ENCODE measurements at places on chromosomes 3 and 15.

DNA sequence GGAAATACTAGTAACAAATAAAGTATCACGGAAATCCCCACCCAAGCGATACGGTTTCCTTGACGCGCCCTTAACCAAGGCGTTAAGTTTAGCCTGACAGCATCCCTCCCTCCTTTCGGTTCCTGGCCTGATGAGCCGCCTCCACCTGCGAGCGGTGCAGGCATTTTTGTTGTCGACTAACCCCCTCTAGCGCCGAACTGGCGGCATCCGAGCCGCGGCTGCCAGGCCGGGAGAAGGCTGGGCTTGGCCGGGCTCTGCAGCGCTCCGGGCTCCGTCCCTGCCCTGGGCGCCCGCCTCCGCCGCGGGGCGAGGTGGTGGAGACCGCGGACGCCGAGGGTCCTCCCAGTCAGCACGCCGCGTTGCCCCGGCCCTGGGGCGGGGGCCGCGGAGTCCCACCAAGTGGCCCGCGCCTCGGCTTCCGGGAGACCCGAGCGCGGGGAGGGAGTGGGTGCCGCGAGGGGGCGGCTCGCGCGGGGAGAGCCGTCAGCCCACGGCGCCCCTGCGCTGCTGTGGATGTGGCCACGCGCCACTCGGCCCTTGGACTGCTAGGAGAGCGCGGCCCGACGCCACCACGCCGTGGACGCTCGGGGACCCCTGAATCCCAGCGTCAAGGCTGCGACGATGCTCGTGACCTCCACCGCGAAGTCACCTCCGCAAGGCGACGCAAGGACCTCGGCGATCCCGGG lies 1.1 kb upstream of the EPHA6 start:
- DNase-seq: peak; percentile 70

DNA sequence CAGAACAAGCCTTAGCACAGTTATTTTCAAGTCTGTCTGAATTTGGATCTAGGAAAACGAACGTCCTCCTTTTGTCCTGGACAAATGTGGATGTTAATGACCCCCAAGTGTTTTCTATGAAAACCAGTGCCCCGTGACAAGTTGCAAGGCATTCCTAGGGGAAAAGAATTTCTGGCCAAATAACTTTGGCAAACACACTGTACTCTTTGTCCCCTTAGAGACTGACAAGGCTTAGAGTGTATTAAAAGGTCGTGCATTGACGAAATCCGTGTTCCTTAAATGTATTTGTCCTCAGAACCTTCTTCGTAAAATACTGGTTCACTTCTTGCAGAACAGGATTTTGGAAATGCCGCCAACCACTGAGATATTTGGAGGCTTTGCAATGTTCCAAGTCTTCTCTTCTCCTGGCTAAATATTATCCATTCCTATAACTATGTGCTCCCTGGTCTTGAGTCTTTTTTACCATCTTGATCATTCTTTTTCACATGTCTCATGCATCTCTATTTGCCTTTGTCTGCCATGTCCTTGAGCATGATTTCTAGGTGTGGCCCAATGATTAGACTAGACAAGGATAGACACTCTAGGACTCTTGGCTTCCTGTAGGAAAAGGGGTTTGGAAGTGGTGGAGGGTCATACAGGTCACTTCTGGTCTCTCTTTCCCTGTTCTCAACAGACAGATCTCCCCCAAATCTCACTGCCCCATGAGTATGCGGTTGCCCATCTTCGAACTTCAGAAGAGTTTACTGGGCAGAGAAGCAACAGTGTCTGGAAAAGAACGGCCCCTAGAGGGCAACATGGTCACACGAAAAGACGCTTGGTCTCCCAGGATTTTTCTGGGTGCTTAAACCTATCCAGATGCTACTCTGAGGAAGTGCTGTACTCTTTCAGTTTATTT lies 117.5 kb downstream of the EDEM1 start:
- DNase-seq: peak; percentile 14

DNA sequence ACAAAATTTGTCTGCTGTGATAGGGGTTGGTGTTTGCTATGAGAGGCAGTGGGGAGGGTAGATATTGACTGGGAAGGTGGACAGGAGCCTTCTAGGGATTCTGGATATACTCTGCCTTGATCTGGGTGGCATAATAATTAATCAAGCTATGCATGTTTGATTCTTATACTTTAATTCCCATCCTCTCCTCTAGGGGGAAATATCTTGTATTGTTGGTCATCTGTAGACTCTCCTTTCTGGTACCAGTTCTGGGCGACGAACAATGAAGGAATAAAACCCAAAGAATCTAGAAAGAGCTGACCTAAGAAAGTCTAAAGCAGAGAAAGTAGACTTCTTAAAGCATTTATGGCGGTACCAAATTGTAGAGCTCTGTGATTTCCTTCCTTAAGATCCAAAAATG lies 198.2 kb upstream of the STRIT1 start:
- no peak for DNase-seq

- DNase-seq: no peak
Observed at GRCh38 chr3:16366-16765, 180.2 kb upstream of the CHL1 start.

GRCh38 chr15:37951999-37952398 lies 17.6 kb downstream of the TMCO5A start:
- no peak for DNase-seq

- DNase-seq: no peak
Observed at GRCh38 chr15:101194546-101195125, 57.2 kb downstream of the CHSY1 start.

DNA sequence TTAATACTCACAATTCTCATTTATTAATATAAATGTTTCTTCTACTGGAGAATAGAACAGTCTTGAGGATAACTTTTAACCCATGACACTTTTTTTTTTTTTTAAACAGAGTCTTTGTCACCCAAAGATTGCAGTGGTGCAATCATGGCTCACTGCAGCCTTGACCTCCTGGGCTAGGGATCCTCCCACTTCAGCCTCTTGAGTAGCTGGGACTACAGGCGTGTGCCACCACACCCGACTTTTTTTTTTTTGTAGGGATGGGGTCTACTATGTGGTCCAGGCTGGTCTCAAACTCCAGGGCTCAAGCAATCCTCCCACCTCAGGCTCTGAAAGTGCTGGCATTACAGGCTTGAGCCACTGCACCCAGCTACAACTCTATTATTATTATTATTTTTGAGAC lies 34.5 kb downstream of the PIK3CB start:
- DNase-seq: no peak

DNA sequence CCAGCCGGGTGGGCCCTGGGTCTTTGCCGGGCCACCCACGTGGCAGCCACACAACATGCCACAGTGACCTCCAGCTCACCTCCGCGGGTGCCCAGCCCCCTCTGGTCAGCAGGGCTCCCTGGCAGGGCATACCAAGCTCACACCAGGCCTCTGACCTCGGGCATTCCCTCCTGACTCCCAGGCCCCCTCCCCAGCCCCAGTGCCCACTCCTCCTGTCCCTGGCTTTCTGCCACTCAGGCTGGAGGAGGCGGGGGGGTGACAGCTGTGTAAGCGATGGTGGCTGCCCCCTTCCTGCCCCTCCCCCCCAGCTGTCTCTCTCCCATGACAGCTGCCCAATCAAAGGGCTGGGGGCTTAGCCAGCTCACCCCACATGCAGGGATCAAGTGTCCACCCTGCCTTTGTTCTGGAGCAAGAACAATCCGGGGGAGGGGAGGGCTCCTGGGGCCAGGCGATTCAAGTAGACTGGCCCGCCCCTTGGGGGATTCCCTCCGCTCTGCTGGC lies 3.3 kb downstream of the PCBP4 start:
- no peak for DNase-seq

- no peak for DNase-seq
Observed at GRCh38 chr3:136960838-136961836, 3.4 kb downstream of the IL20RB start.

- DNase-seq: no peak
Observed at GRCh38 chr3:186414735-186415419, 52.8 kb upstream of the DGKG start.

GRCh38 chr3:194166682-194167479 lies 30.9 kb downstream of the HES1 start:
- DNase-seq: no peak

GRCh38 chr15:40006646-40007045 lies 32.3 kb downstream of the SRP14 start:
- DNase-seq: no peak

GRCh38 chr15:101193120-101193644 lies 58.7 kb downstream of the CHSY1 start:
- DNase-seq: no peak

DNA sequence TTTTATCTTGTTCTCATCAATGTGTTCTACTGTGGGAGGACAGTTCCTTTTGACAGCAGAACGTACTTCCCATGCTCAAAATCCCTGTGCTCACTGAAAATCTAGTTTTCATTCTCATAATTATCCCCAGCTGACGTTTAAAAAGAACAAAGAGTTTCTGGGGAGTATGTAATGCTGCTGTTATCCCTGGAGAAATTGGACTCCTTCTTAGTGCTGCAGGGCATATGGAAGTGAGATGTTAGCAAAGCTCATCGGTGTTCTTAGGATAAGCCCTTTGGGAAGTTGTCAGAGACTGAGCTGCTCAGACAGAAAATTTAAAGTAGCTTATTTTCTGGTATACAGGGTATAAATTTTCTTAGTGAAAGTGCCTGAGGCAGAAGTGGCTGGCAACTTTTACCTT lies 66.5 kb downstream of the CDAN1 start:
- no peak for DNase-seq

GRCh38 chr3:183560607-183561006 lies 5.1 kb upstream of the KLHL6 start:
- DNase-seq: no peak

DNA sequence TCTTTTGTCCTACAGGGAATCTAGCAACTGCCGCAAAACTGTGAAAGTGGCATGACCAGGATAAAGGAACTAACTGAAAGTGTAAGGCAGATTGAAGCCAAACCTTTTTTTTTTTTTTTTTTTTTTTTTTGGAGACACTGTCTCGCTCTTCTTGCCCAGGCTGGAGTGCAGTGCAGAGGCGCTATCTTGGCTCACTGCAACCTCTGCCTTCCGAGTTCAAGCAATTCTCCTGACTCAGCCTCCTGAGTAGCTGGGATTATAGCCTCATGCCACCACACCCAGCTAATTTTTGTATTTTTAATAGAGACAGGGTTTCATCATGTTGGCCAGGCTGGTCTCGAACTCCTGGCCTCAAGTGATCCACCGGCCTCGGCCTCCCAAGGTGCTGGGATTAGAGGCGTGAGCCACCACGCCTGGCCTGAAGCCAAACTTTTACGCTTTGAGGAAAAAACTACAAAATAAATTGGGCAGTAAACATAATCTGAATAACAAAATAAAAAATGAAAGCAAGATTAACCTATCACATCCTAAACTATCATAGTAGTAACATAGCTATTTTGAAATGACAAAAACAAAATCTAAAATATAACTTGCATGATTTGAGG lies 9.7 kb downstream of the SLTM start:
- no peak for DNase-seq

DNA sequence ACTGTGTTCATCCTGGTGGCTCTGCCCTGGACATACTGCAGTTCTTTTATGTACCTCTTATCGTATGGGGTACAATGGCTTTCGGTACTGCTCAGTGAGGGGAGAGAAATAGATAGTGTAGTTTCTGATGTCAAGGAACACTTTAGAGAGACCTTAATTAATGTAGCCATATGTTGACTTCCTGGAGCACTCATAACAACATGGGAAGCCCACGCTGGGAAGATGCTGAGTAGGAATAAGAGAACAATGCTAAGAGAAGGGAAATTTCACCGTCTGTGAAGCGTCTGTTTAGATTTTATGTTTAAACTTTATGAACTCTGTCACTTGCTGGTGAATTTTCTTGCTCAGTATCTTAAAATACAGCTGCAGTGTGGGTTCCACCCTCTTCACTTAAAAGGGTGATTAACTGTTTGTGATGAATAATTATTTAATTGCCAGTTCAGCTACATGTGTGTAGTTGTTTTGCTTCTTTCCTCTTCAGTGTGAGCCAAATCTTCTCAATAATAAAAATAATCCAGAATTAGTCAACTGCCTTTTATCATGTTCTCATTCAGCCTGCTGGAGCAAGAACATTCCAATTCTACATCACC lies 373.1 kb upstream of the TPRG1 start:
- DNase-seq: no peak

DNA sequence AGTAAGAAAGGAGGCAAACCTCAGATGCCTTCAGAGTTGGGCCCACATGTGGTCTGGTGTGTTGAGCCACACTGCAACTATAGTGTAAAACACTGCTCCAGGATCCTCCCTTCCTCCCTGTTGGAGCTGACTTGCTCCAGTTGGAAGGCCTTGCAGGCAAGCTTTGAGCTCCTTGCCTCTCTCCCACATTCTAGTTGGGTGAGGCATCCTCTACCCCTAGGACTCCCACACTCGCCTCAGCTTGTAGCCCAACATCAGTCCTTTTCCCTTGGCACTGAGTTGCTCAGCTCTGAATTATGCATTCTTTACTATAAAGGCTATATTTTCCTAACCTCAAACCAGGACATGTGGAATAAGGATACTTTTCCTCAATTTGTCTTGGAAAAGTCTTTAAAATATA lies 143.9 kb downstream of the NECTIN3 start:
- no peak for DNase-seq

DNA sequence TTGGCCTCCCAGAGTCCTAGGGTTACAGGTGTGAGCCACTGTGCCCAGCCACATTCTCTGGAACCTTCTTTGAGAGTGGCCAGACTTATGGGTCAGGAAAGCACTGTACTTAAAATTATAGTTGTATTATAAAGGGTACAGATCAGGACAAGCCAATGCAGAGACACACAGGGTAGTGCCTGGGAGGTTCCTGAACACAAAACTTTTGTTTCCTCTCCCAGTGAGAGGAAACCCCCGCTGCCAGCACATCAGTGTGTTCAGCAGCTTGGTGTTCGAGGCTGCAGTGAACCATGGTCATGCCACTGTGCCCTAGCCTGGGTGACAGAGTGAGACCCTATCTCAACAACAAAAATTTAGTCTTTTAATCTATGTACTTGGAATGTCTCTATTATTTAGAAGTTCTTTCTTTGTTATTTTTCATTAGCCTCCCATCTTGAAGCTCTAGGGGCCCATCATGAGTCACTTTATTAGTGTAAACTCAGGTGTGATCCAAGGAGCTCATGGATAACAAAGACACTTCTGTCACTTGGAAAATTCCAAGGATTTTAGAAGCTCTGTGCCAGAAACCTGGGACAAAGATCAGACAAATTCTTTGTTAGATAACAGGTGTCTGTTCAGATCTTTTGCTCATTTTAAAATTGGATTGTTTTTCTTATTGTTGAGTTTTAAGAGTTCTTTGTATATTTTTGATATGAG lies 7.8 kb downstream of the BLOC1S6 start:
- no peak for DNase-seq

DNA sequence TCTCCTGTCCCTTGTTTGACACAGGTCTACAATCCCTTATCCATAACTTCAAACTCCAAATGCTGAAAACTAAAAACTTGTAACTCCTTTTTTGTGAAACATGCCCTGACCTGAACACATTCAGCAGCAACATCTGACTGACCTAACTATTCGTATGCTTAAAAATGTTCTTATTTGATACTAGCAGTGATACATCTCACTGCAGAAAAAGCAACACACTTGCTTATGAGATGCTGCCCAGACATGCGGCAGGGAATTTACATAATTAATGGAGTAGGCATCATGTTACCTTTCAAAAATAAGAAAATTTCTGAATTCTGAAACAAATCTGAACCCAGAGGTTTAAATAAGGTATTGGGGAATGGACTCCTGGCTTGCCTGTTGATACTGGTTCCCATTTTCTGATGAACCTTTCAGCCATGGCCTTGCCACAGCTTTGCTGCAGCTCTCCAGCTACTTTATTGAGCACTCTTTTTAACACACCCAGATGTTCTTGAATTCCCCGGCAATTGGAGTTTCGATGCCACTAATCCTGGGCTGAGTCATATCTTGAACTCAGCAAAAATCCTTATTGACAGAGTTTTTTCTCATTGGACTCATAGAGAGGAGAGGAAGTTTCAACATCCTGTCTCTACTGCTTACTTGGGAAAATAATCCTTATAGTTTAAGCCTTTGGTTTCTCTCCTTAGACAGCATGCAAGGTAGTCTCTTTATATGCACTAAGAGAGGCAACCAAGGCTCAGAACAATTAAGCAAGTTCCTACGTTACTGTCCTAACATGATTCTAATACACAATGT lies 296.6 kb upstream of the LMCD1 start:
- DNase-seq: no peak
